RWPE2 (cell line): ENCODE measurements at places on chromosomes 1 and 21.

DNA sequence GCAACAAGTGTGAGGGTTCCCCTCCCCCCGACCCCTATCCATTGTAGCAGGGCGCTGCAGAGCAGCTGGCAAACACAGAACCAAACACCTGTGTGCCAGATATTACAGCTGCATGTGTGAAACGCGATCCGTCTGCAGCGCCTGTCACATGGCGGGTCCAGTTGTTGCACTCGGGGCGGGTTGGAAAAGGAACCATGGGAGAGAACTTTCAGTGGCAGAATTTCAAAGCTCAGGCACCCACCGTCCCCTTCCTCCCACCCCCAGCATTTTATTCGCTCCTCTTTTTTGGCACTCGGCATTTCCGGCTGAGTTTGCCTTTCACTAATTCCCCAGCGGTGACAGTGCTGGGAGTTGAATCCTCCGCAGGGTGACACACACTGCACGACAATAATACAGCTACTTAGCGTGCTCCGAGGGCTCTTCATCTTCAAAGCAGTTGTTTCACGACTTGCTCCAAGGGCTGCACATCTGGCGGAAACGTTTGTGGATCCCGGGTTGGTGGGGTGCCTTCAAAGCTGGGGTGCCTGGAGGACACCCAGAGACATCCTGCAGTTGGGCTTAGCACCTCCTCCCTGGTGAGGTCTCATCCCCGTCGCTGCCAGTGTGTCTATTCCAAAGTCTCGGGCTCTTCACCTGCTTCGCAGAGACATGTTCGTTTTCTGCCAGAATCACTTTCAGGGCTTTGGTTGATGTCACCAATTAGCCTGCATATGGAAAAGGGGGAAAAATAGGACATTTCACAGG is 180.7 kb downstream of the ZBTB18 start:
- DNase-seq, result no peak

DNA sequence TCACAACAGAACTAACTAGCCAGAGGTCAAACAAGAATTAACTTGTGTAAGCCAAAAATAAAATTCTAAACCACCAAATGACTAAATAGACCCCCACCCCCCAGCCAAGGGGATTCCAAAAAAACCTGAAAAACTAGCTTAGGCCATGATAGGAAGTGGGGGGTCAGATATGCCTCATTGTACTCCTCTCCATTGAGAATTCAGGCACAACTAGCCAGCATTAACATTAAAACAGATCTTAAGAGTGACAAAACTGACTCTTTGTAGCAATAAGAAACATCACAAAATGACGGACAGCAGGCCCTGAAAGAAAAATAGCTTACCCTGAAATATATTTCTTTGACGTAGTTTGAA is 103.0 kb upstream of the ETV3 start:
- DNase-seq, result no peak

GRCh38 chr1:97796711-97797110 is 124.1 kb downstream of the DPYD start:
- no peak for DNase-seq

GRCh38 chr1:192506741-192507155 is 68.8 kb upstream of the RGS1 start:
- no peak for DNase-seq

GRCh38 chr1:95685081-95685480 is 451.1 kb downstream of the RWDD3 start:
- no peak for DNase-seq

DNA sequence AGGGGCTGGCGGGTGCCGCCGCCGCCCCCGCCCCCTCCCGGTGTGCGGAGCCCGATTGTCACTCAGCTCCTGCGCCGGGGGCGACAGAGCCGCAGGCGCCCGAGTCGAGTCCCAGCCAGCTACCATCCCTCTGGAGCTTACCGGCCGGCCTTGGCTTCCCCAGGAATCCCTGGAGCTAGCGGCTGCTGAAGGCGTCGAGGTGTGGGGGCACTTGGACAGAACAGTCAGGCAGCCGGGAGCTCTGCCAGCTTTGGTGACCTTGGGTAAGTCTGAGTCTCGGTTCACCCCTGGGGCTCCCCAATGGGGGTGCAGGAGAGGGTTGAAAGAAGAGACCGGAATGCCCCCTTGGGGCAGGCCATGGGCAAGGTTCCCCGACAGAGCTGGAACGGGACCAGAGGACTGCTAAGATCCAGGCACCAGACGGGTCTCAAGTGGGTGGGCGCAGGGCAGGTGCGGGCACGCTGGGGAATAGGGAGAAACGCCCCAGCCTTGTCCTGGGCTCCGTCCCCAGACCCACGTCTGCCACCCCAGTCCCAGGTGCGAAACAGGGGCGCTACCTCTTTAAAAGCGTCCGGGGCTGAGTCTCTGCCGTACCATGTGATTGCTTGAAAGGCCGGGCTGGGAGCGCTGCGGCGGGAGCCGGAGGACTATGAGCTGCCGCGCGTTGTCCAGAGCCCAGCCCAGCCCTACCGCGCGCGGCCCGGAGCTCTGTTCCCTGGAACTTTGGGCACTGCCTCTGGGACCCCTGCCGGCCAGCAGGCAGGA is at the start of gene ADORA1:
TSS of gene ADORA1 (plus strand) at position 61 of the 765 bp plus-strand sequence. CDS start 1,116 bp downstream, outside the sequence.
- no peak for DNase-seq
